ENCODE measurements at places on chromosomes 12 and 14.

DNA sequence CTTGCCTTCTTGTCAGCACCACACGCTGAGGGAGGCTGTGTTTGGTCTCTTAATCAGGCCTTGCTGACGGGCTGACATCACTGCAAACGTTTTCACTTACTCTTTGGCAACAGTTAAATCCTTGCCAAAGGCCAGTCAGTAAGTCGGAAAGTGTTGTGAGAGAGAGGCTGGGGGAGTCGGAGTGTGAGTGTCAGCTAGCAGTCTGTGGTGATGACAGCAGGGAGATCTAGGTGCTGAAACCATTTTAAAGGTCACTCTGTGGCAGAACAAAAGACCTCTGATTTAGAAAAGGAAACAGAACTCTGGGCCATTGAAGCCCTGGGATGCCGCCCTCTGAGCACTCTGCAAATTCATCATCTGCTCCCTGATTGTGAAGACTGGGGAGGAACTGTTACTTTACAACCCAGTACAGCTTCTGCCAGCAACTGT is 143.5 kb downstream of the PAX9 start:
- no peak for DNase-seq

GRCh38 chr14:75274899-75275569 is 3.6 kb upstream of the FOS start:
- no peak for DNase-seq

DNA sequence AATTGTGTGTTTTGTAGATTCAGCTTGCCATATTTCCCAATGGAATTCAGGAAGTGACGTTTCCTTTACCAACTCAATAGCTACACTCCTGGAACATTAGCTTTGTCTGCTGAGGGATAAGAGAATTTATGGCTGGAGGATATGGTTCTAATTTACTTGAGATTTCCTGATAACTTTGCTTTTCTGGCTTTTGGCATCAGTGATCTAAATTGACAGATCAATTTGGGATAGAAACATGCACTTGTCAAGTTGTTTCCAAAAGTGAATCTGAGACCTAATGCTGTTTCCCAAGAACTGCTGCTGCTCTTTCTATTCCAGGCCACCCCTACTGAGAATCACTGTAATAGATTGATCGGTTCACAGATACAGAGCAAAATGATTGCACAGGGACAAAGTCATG is 43.2 kb downstream of the MGAT4C start:
- DNase-seq = no peak

DNA sequence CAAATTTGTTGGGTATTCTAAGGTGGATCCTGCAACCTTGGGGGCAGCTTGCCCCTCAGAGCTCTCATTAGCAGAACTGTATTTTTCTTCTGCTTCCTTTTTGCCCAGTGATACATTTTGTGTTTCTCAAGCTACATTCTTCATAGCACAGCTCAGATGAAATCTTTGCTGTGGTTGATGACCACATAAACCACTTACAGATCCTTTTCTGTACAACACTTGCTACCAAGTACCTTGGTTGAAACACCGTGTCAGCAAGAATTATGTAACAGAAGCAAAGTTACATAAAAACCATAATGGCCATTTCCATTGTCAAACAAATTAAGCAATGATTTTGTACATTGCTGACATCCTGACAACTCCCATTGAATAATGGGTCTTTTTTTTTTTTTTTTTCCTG is 9.7 kb upstream of the PLBD1 start:
- DNase-seq = peak; percentile 70

DNA sequence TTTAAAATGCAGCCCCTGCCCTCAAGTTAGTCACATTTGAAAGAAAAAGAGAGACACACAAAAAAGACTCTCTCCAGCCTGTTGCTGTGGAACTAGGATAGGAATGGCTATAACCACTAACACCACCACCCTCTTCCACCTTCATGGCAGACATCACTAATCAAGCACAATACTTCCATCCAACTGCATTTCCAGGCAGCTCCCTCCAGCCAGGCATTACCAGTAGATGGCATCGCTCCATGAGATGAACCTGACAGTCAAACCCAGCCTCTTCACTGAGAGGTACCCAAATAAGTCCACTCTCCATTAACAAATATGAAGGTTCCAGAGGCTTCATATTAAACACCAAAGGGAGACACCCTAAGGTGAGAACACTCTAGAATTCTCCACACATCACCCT is 24.4 kb downstream of the SLC8B1 start:
- DNase-seq = peak; percentile 13

DNA sequence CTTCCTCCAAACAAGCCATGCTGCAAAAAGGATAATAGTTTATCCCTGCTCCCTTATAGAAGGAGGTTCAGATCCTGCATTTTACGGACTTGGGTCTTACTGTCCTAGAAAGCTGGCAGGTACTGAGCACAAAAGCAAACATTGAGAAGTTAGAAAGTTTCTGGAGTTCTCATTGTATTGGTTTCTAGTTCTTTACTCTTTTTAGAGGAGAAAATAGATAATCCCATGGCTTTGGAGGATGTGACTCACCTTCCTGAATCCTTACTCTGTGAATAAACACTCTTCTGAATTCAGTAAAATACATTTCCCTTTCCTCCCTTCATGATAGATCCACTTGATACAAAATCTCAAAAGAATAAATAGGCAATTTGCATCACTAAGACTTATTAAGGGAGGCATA is 188.9 kb downstream of the NPAS3 start:
- no peak for DNase-seq
